ENCODE measurements at places on chromosomes 3 and 15.

- no peak for DNase-seq
These were observed 36.6 kb upstream of the ZPLD1 start for GRCh38 chr3:102398176-102398575.

DNA sequence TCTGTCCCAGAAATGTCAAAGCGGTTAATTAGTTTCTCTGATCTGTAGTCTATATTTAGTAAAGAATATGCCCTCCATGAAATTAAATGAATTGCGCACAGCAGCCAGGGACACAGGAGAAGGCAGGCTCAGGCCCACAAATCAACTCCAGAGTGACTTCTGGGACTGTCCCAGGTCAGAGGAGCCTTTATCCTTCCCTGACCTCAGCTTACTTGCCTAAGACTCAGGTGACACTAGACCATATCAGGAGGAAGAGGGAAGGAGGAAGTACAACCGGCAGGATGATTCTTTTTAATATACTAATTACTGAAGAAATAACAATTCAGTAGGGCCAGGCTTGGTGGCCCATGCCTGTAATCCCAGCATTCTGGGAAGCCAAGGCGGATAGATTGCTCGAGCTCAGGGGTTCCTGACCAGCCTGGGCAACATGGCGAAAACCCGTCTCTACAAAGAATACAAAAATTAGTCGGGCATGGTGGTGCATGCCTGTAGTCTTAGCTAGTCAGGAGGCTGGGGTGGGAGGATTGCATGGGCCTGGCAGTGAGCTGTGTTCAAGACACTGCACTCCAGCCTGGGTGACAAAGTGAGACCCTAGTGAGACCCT is 1.8 kb upstream of the GPR15 start:
- DNase-seq = no peak

DNA sequence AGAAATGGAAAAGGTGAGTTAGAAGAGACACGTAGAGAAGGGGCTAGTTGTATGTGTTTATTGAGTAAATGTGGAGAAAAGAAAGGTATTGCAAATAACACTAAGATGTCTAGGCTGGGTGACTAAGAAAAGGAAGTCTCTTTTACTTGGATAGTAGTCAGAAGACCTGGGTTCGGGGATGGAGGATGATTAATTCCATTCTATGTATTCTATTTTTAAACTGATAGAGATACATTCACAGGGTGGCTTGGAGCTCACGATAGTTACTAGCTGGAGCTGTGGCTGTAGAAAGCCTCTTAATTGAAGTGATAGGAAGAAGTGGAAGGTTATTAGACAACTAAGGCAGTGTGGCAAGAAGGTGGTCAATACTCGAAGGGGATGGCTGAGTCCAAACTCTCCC is 65.9 kb upstream of the TNIK start:
- DNase-seq = no peak

GRCh38 chr3:127449486-127450212 is 140.9 kb downstream of the TPRA1 start:
- no peak for DNase-seq

DNA sequence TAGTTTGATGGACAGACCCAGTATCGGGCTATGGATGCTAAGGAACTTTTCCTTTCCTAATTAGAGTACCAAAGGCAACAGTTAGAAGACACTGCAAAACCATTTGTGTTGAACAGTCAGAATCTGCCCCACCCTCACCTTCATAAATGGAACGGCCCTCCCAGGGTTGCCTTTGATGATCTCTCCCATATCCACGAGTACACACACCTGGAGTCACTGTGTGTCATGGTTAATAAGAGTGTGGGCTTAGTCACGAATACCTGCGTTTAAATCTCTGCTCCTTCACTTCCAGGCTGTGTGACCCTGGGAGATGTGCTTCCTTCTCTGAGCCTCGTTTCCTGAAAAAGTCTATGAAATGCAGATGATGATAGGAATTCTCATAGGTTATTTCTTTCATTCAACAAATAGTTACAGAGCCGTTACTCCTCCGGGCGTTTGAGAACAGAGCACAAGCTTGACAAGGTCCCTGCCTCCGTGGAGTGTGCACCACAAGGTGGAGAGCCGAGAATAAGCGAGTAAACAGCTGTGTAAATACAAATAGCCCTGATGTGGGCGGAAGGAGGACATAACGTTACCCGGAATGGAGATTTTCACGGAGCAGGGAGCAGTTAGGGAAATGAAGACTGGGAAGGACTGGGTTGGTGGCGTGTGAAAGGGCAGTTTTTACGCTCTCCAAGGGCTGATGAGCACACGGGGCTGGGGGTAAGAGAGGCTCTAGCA is 6.7 kb downstream of the SLC51A start:
- DNase-seq = no peak

- no peak for DNase-seq
These were observed 426.4 kb downstream of the NLGN1 start for GRCh38 chr3:173823911-173824460.

DNA sequence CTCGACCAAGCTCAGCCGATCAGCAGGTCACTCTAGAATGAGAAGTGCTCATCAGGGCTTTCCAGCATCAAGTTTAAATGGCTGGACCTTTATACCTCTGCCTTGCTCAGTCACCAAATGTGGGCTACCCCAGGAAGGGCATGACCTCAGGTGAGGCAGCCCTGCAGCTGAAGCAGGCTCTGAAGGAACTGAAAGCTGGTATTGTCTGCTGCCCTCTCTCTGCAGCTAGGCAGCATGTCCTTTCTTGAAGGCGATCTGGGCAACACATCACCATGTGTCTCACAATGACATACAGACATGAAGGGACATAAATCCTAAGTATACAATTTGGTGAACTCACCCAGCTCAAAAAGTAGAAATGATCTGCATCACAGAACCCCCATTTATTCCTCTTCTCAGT is 38.7 kb upstream of the ARID3B start:
- no peak for DNase-seq

DNA sequence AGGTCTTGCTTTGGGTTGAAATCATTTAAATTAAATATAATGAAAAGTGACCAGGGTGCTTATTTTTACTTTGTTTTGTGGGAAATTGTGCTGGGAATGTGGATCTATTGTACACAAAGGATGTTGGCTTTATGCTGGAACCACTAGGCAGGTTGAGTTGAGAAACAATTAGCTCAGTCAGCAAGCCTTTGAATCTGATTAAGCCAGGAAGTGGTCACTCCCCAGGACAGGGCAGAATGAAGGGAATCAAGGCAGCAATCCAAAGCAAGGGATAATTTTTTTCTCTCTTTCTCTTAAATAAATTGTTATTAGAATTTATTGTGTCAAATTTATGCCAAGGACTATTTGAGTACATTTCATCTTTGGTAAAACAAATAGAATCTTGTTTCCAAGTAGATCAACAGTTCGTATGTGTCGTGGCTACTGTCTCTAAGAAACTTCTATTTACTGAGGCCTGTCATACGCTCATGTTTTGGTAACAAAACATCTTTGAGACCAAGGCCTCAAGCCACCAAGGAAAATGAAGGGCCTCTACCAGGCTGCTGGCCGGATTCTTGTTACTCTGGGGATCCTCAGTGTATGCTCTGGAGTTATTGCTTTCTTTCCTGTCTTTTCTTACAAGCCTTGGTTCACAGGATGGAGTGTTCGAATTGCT is at the start of gene TMEM212:
TSS of gene TMEM212 (plus strand) at position 486 of the 655 bp plus-strand sequence. CDS start at position 521, 35 bp downstream.
- no peak for DNase-seq

DNA sequence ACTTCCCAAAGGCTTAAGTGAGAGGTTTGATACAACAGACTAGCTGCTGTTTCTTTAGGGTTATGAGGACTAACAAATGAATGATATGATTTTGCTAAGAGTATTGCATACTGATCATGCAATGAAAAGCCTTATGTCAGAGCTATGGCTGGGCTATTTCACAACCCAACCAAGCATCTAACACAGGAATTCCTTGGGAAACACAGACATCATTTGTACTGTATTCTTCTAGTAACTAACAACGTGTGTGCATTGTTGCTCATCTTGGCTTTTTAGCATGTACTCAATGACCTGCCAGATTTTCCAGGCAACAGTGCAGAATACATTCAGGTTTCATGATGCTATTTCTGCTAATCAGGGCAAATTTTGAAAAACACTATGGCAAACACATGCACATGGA is 19.3 kb downstream of the PDZRN3 start:
- DNase-seq = no peak

GRCh38 chr15:35690698-35691116 is 144.7 kb upstream of the DPH6 start:
- no peak for DNase-seq

DNA sequence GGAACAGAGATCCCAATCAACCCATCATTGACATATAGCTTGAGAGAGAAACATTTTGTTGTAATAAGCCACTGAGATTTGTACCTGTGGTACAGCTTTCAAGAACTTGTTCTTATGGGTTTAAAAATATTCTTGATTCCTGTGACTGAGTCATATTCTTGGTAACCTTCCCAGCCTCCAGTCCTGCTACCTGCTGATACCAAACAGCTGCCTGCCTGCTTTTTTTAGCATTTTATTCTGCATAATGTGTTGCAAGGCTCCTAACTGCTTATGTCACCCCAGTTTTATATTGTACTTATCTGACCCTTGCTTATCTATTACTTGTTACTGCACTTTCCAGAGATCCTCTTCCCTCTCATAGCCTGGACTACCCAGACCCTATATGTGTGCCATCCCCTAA is 349.3 kb upstream of the SOX2 start:
- DNase-seq = no peak

GRCh38 chr3:143970773-143971358 is 757 bp upstream of the DIPK2A start:
- no peak for DNase-seq

GRCh38 chr3:59313365-59313764 is 263.5 kb upstream of the CFAP20DC start:
- peak; percentile 17 for DNase-seq

DNA sequence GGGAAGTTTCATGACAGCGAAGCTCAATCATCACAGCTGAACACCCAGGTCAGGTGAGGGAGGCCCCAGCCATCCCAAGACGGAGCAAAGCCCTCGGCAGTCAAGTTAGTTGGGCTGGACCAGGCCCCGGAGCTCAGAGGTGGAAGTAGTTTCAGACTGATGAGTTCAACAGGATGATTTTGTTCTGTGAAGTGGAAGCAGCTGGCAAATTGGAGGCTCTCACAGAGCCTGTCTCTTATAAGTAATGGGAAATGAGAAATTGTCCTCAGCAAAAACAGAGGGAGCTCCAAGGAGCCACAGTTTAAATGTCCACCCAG is 245.1 kb downstream of the XXYLT1 start:
- DNase-seq = no peak

- DNase-seq = no peak
These were observed 42.6 kb upstream of the MRPS22 start for GRCh38 chr3:139301183-139301582.

DNA sequence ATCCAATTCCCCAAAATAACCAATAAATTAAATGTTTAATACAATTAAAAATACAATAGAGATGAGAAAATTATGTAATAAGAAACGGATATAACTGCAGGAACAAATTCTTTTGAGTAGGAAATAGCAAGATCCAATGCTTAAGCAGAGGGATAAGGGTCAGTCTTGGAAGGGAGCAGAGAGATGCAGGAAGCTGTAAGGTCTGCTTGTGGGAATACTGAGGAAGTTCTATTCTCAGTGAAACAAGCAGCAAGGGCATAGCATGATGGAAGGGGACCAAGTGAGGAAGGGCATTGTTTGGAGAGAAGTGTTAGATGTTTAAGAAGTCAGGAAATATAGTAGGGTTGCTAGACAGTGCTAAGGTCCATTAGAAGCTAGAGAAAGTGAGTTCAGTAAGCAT is 409.0 kb downstream of the TBC1D5 start:
- no peak for DNase-seq

DNA sequence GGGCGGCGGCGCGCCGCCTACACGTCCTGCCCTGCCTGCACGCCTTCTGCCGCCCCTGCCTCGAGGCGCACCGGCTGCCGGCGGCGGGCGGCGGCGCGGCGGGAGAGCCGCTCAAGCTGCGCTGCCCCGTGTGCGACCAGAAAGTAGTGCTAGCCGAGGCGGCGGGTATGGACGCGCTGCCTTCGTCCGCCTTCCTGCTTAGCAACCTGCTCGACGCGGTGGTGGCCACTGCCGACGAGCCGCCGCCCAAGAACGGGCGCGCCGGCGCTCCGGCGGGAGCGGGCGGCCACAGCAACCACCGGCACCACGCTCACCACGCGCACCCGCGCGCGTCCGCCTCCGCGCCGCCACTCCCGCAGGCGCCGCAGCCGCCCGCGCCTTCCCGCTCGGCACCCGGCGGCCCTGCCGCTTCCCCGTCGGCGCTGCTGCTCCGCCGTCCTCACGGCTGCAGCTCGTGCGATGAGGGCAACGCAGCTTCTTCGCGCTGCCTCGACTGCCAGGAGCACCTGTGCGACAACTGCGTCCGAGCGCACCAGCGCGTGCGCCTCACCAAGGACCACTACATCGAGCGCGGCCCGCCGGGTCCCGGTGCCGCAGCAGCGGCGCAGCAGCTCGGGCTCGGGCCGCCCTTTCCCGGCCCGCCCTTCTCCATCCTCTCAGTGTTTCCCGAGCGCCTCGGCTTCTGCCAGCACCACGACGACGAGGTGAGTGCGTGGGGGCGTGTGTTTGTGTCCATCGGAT is 602 bp downstream of the TRIM71 start:
- no peak for DNase-seq

- no peak for DNase-seq
These were observed 5.5 kb upstream of the COLQ start for GRCh38 chr3:15527031-15527459.

GRCh38 chr3:100972301-100972844 is 20.8 kb downstream of the ABI3BP start:
- no peak for DNase-seq

DNA sequence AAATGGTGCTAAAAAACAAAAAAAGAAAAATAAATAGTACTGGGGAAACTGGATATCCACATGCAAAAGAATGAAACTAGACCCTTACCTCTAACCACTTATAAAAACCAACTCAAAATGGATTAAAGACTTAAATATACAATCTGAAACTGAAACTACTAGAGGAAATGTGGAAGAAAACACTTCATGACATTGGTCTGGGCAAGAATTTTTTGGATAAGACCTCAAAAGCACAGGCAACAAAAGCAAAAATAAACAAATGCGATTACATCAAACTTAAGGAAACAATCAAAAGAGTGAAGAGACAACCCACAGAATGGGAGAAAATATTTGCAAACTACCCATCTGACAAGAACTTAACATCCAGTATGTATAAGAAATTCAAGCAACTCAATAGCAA is 6.4 kb downstream of the IFT57 start:
- no peak for DNase-seq

DNA sequence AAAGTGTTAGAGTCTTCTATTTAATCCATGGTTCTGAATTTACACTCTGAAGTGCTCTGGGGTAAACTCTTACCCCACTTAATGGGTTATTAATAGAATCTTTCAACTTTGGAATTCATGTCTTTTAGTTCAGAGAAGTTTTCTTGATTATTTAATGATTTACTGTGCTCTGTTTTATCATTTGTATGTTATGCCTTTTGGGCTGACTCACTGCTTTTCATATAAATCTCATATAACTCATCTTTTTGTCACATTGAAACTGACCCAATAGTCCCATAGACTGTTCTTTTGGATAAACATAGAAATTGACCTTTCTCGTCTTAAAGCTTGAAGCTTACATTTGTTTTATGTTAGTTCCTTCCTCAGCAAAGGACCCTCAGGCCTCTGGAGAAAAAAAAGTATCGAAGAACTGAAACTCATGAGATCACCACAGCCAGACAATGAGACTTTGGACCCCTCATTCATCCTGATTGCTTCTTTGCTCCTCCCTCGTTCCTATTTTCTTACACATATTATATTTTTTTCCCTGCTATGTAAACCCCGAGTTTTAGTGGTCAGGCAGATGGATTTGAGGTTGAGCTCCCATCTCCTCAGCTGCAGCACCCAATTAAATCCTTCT is 229.1 kb upstream of the CBLB start:
- no peak for DNase-seq

- DNase-seq = no peak
These were observed 331.0 kb upstream of the RARB start for GRCh38 chr3:25097023-25097422.
